SK-N-MC (cell line): ENCODE measurements at places on chromosomes 3 and 15.

GRCh38 chr15:23397779-23398178 lies 43.2 kb downstream of the GOLGA8S start:
- no peak for DNase-seq

DNA sequence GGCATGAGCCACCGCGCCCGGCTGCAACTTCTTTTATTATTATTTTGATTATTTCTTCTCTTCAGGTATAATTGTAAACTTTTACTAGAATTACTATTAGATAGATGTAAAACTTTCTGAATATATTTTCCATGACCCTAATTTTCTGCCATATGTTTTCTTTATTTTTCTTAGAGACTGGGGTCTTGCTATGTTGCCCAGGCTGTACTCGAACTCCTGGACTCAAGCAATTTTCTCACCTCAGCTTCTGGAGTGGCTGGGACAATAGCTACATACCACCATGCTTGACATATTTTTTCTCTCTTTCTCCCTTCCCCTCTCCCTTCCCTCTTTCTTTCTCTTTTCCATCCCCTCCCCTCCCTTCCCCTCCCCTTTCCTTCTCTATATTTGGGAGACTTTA lies 29.6 kb upstream of the CHST2 start:
- DNase-seq: no peak

DNA sequence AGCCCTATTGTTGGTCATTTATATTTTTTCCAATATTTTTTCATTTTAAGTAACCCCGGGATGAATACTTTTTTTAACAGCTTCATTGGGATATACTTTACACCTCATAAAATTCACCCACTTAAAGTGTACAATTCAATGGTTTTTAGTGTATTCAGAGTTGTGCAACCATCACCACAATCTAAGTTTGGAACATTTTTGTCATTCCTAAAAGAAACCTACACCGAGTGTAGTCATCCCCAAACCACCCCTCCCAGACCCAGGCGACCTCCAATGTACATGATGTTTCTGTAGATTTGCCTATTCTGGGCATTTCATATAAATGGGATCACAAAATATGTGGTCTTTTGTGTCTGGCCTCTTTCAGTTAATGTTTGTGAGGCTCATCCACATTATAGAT lies 118.3 kb upstream of the FRMD4B start:
- no peak for DNase-seq

- DNase-seq: no peak
Measured at GRCh38 chr3:108004647-108005046, 86.2 kb downstream of the CD47 start.

- no peak for DNase-seq
Measured at GRCh38 chr3:149489060-149489690, 14.7 kb downstream of the TM4SF4 start.

- no peak for DNase-seq
Measured at GRCh38 chr15:83123529-83123928, 16.1 kb downstream of the TM6SF1 start.

GRCh38 chr15:25740383-25741255 lies 122.5 kb downstream of the ATP10A start:
- no peak for DNase-seq

- no peak for DNase-seq
Measured at GRCh38 chr3:172892158-172892557, 141.6 kb downstream of the ECT2 start.

DNA sequence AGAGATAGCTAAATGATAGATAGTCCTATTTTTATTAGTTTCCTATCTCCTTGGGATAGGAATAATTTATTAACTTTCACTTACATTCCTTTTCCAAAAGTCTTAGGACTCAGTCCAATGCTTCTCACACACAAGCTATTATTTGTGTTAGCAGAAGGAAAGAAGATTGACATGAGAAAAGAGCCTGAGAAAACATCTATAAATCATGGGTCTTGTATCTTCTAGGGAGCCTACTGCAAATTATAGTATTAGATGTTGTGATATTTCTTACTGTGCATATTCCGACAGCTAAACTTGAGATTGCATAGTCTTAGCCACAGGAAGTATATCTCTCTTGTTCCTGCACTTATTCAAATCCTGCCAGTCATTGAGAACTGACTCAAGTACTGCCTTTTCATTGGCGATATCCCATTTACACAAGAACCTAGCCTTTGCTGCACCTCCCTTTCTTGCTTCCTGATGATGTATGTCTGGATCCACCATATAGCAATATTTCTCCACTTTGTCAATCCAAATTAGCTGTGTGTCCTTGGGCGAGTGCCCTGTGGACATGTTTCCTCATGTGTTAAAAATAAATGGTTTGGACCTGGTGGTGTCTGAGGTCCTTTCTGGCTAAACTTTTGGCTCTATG lies 245.1 kb upstream of the LMCD1 start:
- DNase-seq: no peak

- no peak for DNase-seq
Measured at GRCh38 chr3:187227658-187228258, 30.5 kb downstream of the RTP1 start.

DNA sequence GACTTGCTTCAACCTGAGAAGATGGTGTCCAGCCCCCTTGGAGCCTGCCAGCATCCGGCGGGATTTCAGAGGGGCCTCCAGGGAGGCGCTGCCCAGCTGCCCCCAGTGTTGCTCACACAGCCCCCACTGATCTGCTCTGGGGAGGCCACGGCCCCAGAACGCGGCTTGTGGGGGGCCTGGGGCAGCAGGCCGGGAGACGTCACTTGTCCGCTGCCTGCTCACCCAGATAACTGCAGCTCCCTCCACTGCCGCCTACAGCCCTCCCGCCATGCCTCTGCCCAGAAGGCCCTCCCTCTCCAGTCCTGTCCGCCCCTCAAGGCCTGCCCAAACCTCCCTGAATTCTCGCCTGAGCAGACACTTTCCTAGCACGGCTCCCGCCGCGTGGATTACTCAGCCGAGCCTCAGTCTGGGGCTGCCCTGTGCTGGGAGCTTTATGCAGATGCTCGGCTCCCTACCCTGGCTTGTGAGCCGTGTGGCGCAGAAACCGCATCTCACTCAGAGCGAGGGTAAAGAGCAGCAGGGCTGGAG lies 17.2 kb upstream of the ADIPOQ start:
- no peak for DNase-seq

GRCh38 chr15:75713338-75713895 lies 769 bp upstream of the CSPG4 start:
- no peak for DNase-seq

DNA sequence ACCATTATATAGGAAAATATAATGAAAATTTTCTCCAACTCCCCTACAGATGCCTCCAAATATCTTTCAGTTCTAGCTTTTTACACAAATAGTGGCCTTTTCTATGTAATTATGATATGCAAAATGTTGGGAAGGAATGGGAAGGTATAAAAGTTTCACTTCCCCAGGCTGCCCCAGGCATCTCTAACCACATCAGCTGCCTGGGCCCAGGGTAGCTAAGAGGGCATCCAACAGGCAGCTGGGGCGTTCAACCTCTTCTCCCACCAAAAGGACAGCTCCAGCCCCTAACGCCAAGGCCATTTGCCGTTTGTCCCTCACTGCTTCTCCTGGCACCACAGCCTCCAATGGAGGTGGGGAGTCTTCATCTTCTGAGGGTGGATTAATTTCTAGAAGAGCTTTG lies 188.1 kb upstream of the TSC22D2 start:
- DNase-seq: no peak

- DNase-seq: peak; percentile 42
Measured at GRCh38 chr15:60933900-60934885, 294.9 kb downstream of the RORA start.

DNA sequence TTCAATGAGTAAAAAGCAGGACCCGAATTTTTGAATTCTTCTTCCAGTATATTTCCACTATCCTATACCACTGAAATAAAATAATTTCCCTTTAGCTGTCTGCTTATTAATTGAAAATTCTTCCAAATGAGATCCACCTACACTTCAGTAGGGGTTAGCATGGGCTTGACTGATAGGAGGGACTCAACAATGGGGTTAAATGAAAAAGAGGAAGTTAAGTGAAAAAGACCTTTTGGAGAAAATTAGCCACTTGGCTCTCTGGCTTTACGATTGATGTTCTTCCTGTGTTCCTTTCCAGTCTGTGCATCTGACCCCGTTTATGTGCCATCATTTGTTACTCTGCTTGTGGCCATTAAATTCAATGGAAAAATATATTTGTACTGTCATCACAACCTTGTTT lies 54.0 kb upstream of the GCNT3 start:
- no peak for DNase-seq

GRCh38 chr15:94670438-94671034 lies 439.2 kb downstream of the MCTP2 start:
- peak; percentile 14 for DNase-seq

GRCh38 chr15:71281256-71281655 lies 166.0 kb downstream of the THSD4 start:
- no peak for DNase-seq

GRCh38 chr15:99390667-99391066 lies 139.4 kb downstream of the LRRC28 start:
- no peak for DNase-seq

DNA sequence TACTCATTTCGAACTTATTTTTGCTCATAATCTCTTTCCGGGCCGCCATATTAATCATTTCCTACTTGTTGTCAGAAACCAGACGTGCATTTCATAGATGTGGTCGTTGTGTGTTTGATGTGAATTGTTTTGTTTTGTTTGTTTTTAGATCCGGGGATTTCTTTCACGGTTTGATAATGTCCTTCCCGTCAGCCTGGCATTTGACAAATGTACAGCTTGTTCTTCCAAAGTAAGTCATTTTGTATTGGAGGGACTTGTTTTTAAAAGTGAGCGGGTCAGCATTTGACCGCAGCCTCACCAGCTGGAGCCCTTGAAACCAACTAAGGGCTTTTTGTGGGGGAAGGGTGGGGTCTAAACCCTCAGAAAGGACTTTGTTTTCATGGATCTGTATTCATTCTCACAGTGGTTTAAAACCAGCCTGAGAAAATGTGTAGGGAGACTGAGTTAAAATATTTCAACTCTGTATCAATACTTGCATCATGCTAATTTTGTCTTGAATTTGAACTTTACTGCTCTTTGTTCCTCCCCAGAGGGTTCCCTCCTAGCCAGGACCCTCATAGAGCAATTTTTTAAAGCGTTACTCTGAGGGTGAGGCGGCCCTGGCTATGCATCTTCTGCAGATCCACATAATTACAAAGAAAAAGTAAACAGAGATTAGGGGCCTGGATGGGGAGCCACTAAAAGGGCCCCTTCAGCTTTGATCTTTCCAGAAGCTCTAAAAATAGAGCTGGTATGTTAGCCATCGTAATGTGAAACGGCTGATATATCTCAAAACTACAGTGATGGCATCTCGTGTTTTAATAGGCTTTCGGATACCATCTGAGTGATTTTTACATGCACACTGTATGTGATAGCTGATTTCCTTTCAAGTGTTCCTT lies 107.9 kb downstream of the ATG7 start:
- DNase-seq: no peak

DNA sequence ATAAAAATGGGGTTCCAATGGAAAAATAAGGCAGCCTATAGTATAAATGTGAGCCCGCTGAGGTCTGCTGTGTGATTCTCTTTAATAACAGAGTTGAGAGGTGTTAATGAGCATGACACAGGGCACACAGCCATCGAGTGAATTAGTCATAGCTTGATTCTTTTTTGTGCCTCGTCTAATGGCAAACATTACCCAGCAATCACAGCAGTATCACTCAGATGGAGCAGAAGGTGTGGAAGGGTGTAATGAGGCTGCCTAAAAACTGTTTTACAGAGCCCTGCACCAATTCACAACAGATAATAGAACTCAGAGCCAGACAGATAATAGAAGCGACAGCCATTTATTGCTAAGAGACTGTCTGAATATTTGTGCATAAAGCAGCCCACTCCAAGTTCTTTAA lies 178.6 kb upstream of the TPRG1 start:
- DNase-seq: no peak

DNA sequence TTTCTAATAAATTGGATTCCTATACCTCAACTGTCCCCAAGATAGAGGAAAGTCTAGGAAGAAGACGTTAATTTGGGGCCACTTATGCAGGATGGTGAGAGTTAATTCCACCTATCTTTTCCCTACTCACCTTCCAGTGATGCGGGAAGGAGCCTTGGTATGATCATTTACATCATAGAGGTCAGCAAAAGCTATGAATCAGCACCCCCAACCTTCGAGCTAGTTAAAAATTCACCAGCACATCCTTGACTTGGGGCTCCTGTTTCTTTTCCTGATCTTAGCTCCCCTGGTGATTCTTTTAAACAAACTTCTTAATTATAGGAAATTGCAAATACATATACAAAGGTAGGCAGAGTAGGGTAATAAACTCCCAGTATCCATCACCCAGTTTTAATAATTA lies 366.6 kb downstream of the SOX2 start:
- no peak for DNase-seq

DNA sequence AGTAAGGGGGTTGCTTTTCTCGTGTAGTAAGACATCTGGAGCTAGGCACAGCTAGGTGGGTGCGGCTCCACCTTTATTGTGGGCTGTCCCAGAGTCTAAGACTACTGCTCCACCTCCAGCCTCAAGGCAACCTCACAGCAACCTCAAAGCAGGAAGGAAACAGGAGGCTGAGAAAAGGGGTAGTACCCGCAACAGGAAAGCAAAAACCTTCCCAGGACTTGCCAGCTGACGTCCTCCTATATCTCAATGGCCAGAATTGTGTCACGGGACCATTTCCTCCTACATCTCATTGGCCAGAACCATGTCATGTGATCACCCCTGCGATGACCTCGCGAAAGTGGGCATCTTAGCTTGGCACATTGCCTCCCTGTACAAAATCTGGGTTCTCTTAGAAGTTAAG lies 4.3 kb upstream of the GPR160 start:
- no peak for DNase-seq

- DNase-seq: no peak
Measured at GRCh38 chr3:30426293-30426993, 180.0 kb upstream of the TGFBR2 start.

- DNase-seq: no peak
Measured at GRCh38 chr3:144583871-144584270, 612.2 kb downstream of the DIPK2A start.

GRCh38 chr3:45972534-45973402 lies 22.9 kb downstream of the FYCO1 start:
- no peak for DNase-seq

DNA sequence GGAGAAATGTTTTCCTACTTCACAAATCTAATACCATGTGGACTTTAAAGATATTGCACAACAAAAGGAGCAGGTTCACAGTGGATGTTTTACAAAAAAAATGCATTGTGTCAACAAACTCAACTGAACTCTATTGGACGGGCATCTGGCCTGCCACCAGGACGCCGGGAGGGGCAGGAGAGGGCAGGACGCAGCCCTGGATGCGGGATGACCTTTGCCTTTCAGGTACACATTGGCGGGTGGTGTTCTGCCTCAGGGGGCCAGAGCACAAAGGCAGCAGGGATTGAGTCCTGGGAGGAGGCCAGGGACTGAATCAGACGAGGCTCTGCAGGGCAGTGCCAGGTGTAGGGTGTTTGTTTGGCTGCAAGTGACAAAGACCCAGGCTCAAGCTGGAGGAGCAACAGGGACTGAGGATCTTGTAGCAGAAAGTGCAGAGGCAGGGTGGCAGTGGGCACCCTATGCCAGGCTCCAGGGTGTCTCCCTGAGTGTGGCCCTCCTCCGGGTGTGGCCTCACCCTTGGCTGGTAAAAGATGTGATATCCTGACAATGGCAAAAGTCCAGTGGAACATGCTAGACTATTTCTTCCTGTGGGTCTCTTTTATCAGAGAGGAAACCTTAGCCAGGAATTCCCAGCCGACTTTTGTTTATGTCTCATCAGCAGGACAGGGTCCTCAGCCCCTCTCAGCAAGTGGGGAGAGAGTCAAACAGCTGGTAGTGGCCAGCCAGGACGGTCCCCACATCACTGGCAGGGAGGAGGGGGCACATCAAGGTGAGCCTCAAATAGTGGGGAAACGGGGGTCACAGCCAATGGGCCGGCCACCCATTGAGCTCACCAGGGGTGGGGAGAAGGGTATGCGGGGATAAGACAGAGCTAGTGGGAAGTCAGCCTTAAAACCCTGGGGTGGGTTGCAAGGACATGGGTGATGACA lies 29.7 kb upstream of the KLF13 start:
- no peak for DNase-seq
